Stimulated activated CD8-positive, alpha-beta memory T cell treated with anti-CD3 and anti-CD28 coated beads, Interleukin-7, amount 100 ng/mL, for 4 hours (primary cell): ENCODE measurements at places on chromosomes 11 and 22.

GRCh38 chr11:578276-579035 lies 2.2 kb downstream of the PHRF1 start:
- DNase-seq: no peak

- no peak for DNase-seq
Measured at GRCh38 chr11:16893456-16894066, 120.7 kb downstream of the PLEKHA7 start.

DNA sequence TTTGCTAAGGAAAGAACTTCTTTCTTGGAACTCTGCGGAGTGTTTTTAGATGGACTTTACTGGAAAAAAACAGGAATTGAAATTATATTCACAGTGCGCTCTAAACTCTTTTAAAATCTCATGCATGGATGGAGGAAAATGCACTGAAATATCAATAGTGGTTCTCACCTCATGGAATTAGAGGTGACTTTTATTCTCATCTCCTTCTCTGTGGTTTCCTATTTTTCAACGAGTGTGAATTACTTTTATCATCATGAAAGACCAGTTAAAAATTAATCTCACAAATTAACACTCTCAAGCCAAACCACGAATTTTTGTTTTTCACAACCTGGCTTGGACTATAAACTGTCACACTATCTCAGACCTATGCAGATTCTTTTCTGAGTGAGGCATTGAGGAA lies 16.6 kb downstream of the BMAL1 start:
- DNase-seq: no peak

DNA sequence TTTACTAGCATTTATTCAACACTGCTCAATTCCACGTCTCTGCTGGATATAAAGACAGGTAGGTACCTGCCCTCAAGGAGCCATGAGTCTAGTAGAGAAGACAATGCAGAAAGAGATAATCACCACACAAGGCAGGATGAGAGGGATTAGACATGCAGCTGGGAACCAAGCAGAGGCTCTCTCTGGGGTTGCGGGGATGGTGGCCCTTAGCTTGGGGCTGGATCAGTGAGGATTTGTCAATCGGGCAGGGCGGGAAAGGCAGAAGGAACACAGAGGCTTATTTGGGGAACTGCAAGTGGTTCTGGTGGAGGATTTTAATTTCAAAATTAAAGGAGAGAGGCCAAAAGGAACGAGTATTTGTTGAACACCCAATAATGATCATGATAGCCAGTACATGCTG lies 8.5 kb upstream of the DMC1 start:
- no peak for DNase-seq

GRCh38 chr11:4393858-4394223 lies 339 bp upstream of the TRIM21 start:
- no peak for DNase-seq

GRCh38 chr11:96324912-96325311 lies 18.1 kb downstream of the MAML2 start:
- DNase-seq: no peak

GRCh38 chr22:41180926-41181325 lies 24.2 kb upstream of the L3MBTL2 start:
- DNase-seq: no peak

- no peak for DNase-seq
Measured at GRCh38 chr11:8661001-8661795, 21.3 kb downstream of the TRIM66 start.

DNA sequence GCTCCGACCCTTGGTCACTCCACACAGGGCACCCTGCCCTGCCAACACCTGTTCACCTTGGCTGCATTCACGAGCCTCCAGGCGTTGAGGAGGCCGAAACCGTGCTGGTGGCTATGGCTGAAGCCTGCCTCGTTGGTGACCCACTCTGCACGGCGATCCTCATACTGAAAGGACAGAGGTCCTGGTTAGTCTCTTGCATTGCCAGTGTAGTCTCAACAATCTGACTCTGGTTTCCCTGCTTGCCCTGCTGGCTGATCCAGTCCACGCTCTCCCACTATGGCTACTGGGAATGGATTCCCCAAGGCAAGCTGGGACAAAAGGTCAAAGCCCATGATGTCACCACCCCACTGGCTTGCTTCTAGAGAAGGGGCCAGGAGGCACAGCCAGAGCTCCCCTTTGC lies 12.9 kb downstream of the PCSK7 start:
- DNase-seq: no peak

DNA sequence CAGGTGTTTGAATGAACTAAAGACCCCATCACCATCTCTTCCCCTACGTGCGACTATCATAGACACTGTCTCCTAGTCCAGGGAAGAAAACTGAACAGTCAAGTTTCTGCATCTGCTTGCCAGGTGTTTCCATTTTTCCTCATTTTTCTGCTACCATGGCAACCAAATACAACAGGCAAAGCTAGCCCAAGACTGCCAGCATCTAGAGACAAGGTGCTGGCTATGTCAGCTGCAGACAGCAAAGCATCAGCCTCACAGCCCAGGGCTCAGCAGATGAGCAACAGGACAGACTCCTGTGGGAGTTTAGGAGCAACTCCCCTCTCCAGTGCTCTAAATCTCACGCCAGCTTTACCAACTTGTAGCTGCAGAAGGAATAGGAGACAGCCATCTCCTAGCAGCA lies 124.3 kb downstream of the C11orf58 start:
- DNase-seq: no peak

- no peak for DNase-seq
Measured at GRCh38 chr22:16957781-16958180, 50.2 kb downstream of the GAB4 start.

GRCh38 chr11:100927579-100927978 lies 202.0 kb downstream of the PGR start:
- DNase-seq: no peak

DNA sequence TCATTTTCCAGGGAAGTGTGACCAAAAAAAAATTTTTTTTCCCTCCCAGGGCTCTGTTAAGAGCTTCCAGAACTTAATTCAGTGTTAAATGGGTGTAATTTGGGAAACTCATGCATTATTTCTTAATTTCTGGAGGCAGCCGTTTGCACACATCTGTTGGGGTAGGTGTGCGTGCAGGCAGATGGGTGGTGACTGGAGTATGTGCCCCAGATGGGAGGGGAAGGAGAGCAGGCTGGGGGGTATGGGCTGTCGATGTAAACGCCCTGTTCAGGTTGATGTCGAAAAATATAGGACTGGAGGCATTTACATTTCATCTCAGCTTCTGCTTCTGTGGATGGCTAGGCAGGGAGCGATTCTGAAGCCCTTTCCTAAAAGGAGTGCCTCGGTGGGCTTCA lies 13.7 kb upstream of the SHISAL1 start:
- no peak for DNase-seq

DNA sequence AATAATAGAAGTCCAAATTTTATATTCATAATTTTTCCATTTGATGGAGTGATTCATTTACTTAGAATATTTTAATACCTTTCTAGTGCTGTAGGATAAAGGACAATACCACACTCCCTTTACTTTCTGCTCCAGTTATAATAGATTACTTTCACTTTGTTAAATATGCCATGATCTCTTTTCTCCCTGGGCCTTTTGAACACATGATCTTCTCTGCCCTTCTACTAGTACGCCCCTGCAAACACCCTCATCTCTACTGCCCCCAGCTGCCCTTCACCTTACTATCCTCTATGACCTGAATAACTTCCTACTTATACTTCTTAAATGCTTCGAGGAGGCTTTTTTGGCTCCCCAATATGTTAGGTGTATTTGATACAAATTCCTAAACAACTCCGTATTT lies 177.3 kb downstream of the GUCY1A2 start:
- DNase-seq: no peak

DNA sequence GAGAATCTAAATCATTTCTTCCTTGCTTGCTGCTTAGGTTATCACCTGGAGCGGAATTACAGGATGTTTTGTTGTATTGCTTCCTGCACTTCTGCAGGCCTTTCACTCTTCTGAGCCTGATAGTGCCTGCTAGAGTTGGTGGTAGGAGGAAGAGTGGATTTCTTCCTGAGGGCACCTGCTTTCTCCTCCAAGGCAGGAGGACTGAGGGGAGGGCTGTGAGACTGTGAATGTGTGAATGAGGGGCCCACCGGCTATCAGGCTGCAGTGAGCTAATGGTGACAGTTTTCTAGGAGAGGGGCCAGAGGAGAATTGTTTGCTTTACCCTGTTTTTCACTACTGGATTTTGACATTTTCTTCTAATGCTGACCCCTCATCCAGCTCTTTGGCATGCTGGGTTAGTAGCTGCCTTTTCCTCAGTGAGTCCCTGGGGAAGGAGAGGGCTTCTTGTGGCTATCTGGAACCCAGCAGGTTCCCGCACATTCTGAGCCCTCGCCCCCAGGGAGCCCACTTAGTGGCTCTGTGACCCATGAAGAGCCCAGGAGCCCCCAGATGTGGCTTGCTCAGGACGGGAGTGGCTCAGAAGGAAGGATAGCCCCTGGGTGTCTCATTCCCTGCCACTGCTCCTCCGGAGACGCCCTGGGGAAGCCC lies 39.1 kb downstream of the DIXDC1 start:
- no peak for DNase-seq

- DNase-seq: no peak
Measured at GRCh38 chr11:117011541-117011898, 86.7 kb downstream of the SIK3 start.

DNA sequence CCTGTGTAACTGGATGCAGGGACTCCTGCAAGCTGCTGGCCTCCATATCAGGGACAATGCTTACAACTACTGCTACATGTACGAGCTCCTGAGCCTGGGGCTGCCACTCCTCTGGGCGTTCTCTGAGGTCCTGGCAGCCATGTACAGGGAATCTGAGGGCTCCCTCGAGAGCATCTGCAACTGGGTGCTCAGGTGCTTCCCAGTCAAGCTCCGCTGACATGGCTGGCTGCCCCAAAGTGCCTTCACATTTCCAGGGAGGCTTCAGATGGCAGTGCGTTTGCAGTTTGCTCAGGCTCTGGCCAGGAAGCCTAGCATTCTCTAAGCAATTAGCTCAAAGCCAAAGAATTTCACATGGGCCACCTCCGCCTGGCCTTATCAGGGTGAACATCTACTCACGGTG lies 117.4 kb upstream of the PARVA start:
- no peak for DNase-seq

GRCh38 chr22:45891021-45891421 lies 85.9 kb downstream of the WNT7B start:
- DNase-seq: no peak

GRCh38 chr22:48353116-48353947 lies 1474.3 kb downstream of the BRD1 start:
- no peak for DNase-seq

- DNase-seq: no peak
Measured at GRCh38 chr11:1052133-1053011, 15.9 kb upstream of the MUC6 start.

- peak; percentile 63 for DNase-seq
Measured at GRCh38 chr11:117907276-117908108, 21.7 kb downstream of the TMPRSS13 start.

- no peak for DNase-seq
Measured at GRCh38 chr22:37275622-37276021, 6.7 kb upstream of the CYTH4 start.

DNA sequence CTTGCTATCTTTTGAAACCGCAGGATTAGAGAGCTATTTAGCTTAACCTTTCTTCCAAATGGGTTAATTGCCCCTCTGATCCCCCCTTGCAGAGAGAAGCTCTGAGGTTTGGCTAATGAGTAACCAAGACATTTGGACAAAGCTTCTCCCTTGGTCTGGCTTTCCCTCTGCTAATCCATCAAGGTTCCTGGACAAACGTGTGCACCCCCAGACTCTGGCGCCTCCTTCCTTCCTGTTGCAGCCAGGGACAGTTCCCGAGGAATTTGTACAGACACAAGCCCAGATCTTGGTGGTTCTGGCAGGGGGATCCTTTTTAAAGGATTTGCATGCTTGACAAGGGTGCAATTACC lies 1.6 kb downstream of the KIAA1671 start:
- DNase-seq: no peak

GRCh38 chr22:30036656-30037055 lies 43.6 kb upstream of the HORMAD2 start:
- DNase-seq: no peak

DNA sequence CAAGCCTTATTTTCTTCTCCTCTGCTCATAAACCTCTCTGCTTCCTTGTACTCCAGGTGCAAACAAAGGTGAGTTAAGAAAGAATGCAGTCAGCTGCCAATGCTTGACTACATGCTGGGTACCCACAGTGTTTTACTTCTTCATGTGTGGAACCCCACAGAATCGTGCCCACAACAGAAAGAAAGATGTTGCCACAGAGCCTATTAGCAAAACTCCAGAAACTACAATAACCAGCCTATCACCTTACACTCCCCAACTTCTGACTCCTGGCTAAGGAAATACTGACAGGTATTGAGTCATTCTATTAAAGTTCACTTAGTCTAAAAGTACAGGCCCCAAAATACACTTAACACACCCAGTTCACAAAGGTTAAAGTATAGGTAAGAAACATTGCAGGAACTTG lies 56.9 kb upstream of the CCDC89 start:
- no peak for DNase-seq

- no peak for DNase-seq
Measured at GRCh38 chr11:67266449-67267187, at the start of gene GRK2. TSS of gene GRK2 (plus strand) at chr11:67266473. CDS start at chr11:67266700, 227 bp downstream.

- no peak for DNase-seq
Measured at GRCh38 chr11:112178936-112179335, 3.6 kb downstream of the BCO2 start.

DNA sequence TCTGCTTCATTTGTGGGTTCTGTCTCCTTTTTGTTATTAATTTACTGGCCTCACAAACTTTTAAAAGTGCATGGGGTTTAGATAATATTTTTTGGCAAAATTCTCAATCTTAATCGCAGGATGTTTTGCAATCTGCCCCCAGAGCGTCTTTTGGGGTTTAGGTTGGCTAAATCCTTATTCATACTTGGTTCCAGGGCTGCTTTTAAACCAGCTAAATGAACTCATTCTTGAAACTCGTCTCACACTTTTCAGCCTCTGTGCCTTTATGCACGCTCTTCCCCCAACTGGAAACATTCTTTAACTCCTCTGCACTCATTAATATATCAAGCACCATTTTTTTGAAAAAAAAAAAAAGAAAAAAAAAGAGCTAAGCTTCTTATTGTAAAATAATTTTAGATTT lies 131.7 kb downstream of the KIF18A start:
- no peak for DNase-seq

- no peak for DNase-seq
Measured at GRCh38 chr11:708511-708910, 2.5 kb downstream of the EPS8L2 start.

GRCh38 chr11:132131961-132132360 lies 761.5 kb downstream of the NTM start:
- no peak for DNase-seq

DNA sequence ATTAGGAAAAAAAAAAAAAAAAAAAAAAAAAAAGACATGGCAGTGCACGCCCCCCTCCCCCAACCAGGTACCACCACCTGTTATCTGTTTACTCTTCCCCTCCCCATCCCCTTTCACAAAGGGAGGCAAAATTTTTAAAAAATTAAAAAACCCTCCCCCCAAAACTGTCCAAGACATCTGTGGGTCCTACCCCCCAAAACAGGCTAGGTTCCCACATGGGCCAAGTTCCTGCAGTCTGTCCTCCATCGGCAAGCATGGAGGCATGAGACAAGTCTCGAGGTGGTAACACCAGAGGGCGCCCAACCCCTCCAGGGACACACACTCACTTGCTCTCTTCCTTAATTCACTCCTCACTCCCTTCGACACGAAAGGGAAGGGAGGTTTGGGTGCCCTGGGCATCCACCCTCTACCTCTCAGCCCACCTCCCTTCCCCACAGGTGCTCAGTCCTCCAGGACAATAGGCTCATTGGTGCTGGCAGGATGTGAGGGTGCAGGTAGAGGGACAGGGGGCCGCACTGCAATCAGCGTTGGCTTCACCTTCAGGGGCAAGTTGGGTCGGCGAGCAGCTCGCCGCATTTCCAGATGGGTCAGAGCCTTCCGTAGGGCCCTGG lies 2.2 kb upstream of the TUT1 start:
- DNase-seq: peak; percentile 69
